M059J (cell line): ENCODE measurements at places on chromosomes 12 and 14.

DNA sequence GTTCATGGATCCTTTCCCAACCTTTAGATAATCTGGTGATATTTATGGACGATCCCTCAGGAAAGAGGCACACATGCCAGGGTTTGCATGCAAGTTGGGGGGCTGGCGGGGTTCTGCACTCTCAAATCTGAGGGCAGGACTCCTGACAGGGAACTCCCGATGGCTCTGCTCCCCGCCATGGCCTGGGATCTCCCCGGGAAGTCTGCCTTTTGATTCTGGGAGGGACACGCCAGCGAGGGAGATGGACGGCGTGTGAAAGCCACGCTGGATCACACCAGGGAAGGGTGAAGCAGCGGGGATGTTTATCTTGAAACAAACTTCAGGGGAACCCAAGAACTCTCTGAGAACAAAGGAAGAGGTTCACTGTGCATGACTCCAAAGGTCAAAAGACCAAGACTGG lies 43.6 kb downstream of the LGMN start:
- DNase-seq: no peak

GRCh38 chr14:92528486-92529100 lies 15.0 kb downstream of the RIN3 start:
- DNase-seq: no peak

GRCh38 chr12:96343347-96343954 lies 56.8 kb downstream of the CDK17 start:
- DNase-seq: peak; percentile 71

DNA sequence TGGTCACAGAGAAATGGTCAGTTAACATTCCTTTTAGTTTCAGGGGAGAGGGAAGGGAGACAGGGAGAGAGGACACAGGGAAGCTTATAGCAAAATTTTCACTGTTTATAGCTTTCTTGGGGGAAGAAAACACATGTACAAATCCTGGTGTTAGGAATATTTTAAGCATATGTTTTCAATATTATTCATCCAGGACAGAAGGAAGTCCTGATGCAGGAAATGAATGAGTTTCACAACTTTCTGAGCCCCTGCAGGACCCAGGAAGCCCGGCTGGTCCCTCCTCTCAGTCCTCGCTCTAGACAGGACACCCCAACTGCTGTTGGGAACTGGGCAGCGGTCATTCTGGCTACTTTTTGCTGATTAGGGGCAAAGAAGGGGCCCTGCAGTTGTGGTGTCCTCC lies 71.1 kb upstream of the ZDHHC17 start:
- no peak for DNase-seq

DNA sequence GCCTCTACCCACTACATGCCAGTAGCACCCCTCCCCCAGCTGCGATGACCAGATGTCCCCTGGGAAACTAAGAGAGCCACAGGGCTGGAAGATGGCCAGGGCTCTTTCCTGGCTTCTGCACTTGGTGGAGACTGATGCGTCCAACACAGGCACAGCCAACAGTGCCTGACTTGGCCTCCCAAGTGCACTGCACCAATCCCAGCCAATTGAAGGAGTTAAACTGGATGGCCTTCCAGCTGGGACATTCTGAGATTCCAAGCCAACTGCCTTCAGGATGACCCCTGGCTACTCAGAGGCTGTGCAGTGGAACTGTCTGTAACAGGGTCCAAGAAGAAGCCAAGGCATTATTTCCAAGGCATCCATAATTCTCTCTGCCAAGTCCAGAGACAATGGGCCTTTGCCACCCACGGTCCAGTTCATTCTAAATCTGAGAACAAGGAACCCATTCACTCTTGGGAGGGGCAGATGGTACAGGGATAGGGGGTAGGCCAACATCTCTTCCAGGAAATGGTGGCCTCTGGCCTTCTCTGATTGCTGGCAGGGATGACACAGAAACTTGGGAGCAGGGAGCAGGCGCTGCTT lies 35.2 kb downstream of the PRIMA1 start:
- DNase-seq: no peak

DNA sequence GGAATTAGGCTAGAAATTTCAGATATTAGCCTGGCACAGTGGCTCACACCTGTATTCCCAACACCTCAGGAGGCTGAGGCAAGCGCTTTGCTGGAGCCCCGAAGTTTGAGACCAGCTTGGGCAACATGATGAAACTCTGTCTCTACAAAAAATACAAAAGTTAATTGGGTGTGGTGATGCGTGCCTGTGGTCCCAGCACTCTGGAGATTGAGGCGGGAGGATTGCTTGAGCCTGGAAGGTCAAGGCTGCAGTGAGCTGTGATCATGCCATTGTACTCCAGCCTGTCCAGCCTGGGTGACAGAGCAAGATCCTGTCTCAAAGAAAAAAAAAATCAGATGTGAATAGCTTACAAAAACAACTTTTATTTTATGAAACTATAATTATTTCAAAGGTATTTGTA lies 15.1 kb downstream of the FRMD6 start:
- DNase-seq: peak; percentile 42

- no peak for DNase-seq
Measured at GRCh38 chr12:120642121-120642520, 1.7 kb downstream of the CABP1 start.

DNA sequence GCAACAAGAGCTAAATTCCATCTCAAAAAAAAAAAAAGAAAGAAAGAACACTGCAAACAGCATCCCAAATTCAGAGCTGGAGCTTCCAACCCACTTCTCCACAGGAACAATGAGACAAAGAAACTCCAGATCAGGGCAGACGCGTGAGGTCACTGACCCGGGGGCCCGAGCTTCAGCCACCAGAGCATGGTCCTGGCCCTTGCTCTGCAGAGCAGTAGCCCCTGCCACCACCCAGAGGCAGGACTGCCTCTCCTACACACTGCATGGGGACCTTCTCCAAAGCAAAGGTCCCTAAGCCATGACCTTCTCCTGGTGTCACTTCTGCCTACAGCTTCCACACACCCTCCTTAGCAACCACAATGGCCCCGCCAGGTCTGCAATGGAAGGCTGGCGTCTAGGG lies 53.1 kb downstream of the CCNK start:
- DNase-seq: no peak

DNA sequence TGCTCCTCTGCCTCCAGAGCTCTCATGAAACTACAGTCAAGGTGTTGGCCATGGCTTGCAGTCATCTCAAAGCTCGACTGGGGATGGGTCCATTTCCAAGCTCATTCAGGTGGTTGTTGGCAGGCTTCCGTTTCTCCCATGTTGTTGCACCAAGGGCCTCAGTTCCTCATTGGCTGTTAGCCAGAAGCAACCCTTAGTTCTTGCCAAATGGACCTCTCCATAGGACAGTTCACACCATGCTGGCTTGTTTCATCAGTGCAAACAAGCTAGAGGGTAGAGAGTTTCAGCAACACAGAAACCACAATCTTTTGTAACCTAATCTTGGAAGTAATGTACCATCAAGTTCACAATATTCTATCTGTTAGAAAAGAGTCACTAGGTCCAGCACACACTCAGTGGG lies 22.7 kb upstream of the PPM1A start:
- no peak for DNase-seq

DNA sequence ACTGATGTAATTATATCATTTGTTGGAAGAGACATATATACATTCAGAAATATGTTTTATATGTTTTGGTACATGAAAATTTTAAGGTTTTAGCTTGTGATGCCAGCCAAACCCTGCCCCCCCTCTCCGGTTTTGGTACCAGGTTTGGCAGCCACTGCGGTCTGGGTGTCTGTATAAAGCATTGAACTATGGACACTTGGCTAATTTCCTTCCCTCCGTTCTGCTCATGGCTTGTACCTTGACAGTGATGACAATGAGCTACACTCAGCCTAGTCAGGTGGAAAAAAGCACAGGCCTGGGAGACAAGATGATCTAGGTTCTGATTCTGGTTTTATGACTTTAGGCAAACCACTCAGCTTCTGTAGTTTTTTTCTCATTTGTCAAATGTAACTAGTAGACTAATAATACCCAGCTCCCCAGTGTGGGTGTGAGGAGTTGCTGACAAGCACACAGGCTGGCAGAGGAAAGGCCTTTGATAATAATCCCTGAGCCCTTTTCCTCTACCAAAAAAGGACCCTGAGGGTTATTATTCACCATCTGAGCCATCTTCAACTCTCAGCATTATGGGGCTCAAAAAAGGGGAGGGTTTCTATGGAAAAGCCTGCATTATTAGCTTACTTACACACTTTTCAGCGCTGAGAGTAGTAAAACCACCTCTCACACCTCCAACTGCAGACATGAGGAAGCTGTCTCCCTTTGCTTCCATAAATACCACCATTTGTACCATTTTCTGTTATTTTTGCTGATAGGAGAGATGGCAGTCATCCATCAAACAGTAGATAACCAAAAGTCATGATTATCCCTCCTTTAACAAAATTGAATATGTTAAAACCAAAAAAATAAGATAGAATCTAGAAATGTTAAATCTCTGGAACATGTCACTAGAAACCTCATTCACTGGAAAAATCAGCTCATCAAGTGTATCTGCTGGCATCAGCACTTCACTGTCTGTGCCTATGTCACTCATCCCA lies 76.3 kb upstream of the PSMC1 start:
- no peak for DNase-seq

DNA sequence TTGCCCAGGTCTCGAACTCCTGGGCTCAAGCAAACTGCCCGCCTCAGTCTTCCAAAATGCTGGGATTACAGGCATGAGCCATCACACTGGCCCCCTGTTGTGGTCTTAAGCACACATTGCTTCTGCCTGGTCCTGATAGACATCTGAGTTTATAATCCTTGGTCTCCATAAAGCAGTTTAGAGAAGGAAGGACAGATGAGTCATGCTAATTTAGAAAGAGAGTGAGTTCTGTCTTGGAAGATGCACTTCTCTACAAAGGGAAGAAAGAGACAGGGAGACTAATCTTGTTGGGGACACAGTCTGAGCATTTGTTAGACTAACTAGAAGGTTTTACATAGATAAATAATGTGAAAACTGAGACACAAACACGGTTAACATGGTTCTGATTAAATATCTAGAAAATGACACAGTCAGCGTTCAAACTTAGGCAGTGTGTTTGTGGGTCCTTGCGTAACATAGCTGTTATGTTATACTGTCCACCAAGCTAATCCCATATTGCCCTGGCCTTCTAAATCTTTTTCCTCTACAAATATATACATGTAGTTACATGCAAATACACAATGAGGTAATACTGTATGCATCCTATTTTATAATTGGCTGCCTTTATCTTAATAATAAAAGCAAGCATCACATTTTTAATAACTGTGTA lies 31.0 kb downstream of the SAMD4A start:
- peak; percentile 39 for DNase-seq

DNA sequence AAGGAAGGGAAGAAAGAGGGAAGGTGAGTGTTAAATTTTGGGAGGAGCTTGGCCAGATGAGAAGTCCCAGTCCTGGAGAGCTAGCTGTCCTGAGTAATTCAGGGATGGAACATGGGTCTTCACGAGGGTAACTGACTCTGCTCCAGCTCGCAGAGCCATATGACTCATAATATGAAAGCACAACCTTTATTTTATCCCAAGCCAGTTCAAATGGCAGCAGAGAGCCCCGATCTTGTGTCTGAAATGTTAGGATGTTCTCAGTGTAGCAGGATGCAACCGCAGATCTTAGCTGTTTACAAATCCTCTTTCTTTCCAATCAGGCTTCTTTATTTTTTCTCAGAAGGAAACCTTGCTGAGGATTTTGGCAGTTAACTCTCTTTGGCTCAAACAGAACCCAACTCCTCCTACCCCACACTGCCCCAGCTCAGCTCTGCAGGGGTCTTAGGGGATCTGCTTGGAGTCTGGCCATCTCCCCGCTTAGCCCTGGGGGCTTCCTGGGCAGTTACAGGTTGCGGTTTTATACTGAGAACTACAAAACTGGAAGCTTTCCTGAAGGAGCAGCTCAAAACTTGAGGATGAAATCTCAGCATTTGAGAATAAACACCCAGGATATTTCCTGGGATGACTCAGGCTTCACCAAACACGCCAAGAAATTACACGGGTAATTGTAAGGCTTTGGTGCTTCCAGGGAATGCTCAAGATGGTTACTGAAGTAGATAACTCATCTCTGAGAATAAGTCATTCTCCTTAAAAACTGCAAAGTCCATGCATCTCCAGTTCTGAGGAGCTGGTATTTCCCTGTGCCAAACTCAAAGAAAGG lies 92.5 kb downstream of the VCPKMT start:
- peak; percentile 94 for DNase-seq

DNA sequence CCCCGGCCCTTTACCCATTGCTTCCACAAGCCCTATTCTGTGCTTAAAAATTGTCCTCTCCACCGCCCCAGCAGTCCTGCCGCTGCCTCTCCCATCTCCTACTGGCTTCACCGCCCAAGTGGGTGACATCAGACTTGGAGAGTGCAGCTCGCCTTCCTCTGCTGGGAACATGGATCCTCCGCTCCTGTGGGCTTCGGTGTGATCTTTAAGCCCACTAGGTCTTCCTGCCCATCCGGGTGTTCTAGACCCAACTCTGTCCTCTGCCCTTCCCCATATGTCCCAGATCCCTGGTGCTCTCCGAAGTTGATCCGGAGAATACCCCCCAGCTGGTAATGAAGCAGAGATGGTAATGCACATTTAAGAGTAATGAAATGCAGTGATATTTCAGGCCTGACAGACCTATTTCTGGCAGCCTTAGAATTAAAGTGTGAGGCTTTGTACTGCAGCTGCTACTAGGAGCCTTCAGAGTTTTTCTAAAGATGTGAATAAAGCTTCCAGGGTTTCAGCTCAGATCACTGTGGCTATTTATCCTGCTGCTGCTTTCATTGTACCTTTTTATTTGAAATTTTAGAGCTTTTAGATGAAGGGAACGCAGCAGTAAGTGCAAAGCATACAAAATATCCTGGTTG lies 22.9 kb upstream of the CTDSP2 start:
- DNase-seq: no peak

DNA sequence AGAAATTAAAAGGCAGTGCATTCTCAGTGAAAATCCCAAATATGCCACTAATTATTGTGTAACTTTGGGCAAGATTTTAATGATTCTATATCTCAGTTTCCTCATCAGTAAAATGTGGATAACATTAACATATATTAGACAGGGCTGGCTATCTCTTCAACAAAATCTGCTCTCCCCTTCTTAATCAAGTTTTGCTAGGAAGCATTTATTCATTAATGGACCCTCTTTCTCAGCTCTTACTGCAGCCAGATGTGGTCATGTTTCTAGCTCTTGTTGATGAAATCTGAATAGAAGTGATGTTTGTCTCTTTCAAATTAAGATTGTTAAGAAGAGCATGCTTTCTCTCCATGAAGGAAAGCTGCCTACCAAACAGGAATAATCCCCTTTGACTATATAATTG lies 84.4 kb upstream of the PPFIA2 start:
- DNase-seq: no peak

GRCh38 chr12:71935594-71935993 lies 3.1 kb upstream of the TPH2 start:
- DNase-seq: peak; percentile 58

- DNase-seq: no peak
Measured at GRCh38 chr12:41053046-41053445, 135.1 kb upstream of the PDZRN4 start.

DNA sequence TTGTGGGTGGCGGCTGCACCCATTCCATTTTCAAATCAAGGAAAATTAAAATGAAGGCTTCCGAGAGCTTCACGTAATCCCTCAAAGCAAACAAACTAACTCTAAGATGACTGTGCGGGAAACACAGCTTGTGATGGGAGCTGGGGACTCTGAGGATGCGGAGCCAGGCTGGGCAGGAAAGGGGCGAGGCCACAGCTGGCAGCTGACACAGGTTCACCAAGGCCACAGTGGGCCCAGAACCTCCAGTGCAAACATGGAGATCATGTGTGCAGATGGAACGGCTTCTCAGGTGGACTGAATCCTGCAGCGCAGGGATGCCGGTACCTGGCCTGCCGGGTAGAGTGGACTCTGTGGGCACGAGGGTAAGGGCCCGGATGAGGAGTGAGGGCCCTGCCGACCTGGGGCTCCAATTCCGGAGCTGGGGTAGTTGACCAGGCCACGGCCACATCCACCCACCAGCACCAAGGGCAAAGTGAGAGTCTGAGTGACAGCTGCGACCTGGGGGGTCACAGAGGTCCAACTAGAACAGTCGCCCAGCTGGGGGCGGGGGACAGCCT lies 19.2 kb upstream of the BTBD6 start:
- no peak for DNase-seq
